ENCODE measurements at places on chromosomes 2 and 18.

- no peak for DNase-seq
Observed at GRCh38 chr18:44342162-44342561, 338.5 kb upstream of the SETBP1 start.

DNA sequence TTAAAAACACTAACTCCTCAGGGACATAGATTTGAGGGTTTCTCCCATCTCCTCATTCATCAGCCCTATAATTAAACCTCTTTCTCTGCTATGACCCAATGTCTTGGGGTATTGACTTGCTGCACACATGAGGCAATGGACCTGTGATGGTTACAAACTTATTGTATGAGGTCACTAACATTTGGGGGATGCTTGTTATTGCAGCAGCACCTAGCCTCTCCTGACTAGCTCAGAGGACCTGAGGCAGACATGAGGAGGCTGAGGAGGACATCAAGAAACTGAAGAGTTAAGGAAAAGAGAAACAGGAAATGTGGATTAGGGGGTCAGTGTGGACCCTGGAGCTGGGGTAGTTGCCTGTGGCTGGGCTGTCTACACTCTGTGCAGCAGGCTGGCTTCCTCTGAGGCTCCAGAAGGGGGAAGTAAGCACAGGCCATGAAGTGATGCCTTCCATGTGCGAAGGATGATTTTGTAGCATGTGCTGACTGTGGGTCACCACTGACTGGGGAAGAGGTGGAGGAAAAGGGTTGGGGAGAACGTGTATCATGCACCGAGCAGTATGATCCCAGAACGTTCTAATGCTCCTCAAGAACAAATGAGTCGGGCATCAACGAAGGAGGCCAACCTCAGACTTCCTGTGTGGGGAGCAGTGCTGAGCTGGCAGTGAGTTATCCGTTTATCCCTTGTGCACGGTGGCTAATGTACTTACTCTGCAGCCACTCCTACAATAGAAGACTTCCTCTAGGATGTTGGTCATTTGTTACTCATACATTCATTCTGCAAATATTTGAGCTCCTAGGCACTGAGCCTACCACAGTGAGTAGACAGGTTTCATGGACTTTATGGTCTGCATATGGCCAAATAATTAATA lies 42.1 kb upstream of the RFX8 start:
- DNase-seq: no peak

DNA sequence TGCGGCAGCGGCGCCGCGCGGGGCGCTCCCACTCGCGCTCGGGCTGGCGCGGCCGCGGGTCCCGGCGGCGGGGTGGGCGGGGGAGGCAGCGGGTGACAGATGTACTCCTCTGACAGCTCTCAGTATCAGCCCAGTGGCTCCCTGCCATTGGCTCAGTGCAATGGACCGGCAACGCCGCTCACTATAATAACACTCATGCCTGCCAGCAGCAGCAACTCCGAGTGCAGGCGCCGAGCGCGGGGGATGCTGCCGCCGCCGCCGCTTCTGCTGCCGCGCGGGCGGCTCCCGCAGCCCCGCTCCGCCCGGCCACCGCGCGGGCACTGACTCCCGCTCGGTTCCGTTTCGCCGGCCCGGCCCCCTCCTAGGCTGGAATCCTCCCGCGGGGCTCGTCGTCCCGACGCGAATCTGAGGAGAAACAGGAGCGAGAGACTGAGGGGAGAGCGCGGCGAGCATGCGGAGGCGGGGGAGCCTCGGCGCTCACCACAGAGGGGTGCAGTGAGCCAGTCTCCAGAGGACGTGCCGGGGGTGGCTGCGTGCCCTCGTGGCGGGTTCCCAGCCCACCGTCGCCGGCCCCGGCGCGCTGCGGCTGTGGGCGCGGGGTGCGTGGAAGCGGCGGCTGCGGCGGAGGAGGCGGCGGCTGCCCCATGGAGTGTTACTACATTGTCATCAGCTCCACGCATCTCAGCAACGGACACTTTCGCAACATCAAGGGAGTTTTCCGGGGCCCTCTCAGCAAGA lies at the start of gene ZNF804A:
Gene ZNF804A, plus strand, starts transcription at position 214 of the 738 bp plus-strand sequence. Its CDS starts 431 bp downstream, at position 645.
- peak; percentile 67 for DNase-seq

DNA sequence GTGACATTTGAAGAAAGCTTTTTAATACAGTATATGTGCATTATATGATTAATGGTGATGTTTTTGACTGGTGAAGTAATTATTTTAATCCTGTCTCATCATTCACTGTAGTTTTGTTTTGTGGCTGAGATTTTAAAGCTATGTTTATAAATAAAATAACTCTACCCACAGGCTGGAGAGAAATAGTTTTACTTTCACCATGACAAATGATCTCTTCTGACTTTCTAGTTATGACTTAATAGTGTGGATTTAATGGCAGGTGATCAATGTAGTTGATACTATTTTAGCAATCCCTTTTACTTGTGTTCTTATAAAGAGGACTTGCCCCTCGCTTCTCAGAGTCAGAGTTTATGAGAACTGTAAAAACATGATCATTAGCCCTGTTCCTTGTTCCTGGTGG lies 289.5 kb upstream of the SIX3 start:
- DNase-seq: no peak

- DNase-seq: no peak
Observed at GRCh38 chr2:43419876-43420275, 176.0 kb downstream of the THADA start.

DNA sequence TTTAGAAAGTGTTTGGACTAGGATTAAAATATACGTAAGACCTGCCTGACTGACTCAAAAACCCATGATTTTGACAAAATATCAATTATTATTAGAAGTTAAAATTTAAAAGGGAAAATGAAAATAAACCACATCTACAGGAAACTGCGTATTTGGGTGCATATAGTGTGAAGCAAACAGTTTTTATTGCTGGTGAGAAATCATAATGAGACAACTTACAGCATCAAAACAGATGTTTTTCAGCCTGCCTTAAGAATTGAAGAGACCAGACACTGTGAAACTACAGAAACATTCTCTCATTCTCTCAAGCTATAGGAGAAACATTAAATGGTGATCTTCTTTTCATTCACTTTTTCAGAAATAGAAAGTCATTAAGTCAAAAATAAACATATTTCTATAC lies 62.9 kb downstream of the RAD51AP2 start:
- no peak for DNase-seq

DNA sequence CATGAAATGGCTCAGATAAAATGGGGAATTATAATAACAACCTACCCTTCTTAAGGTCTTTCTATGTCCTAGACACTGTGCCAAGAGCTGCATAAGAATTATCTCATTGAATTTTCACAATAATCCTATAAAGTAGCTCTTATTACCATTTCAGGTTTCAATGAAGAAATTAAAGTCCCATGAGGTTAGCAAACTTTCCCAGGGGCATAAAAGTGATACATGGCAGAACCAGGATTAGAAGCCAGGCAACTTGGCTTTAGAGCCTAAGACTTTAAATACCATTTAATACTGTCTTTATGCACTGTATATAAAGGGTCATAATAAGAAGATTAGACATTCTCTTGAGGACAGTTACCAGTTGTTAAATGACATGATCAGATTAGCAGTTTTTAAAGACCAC lies 130.1 kb downstream of the GCA start:
- no peak for DNase-seq

DNA sequence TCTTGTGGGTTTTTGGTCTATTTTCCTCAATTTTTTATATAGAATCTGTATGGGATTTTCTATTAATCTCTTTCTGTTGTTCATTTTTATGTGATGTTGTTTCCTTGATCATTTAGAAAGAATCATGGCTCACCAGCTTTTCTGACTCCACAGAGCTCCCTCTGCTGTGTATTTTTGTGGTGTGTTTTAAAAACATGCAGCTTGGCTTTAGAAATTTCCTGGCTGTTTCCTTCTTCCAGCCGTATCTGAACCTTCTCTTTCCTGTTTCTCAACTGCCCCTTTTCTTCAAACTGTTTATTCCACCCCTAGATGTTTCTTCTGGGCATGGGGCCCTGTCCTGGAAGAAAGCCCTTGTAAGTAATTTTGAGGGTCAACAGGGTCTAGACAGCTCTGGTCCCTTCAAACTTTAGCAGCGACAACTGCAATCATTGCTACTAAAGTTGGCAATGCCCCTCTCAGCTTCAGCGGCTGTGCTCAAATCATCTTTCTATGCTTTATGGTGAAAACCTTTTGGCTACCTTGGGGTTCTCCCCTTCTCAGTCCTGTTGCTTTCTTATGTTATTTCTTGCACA lies 17.6 kb upstream of the COPS8 start:
- DNase-seq: no peak

DNA sequence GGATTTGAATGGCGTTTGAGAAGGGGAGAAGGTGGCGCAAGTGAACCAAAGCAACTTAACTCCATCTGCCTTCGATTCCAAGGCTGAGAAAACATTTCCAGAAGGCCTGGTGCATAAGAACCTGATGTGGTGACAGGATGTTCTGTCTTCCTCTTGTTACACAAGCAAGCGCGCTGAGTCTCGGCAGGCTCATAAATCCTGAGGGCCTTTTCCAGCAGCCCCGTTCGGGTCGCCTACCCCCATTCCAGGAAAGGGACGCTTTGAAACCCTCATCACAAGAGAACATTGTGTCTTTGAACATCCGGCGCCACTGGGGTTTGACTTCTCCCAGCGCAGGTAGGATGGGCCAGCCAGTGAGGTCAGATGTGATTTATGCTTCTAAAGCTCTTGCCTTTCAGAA lies 403.5 kb downstream of the SETBP1 start:
- peak; percentile 50 for DNase-seq

DNA sequence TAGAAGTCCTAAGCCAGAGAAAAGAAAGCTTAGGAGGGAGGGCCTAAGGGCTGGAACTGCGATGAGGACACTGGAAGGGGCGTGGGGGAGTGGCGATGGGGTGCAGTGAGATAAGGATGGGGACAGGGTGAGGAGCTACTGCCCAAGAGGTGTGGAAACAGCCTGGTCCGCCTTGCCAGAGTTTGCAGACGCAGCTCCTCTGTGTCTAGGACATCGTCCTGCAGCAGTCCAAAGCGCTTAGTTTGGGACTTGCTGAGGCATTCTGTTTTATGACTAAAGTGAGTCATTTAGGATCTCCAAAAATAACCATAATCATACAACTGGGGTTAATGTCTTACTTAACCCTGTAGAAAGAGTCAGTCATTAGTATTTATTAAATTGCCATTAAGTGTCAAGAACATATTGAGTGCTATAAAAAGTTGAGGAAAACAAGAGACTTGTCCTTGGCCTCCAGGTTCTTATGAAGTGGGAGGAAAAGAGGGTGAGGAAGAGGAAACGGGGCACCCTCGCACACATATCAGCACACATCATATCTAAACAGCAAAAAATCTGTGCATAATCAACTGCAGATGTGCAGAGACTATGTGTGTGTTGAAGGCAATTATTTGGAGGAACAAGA lies 74.8 kb downstream of the CDK15 start:
- no peak for DNase-seq

DNA sequence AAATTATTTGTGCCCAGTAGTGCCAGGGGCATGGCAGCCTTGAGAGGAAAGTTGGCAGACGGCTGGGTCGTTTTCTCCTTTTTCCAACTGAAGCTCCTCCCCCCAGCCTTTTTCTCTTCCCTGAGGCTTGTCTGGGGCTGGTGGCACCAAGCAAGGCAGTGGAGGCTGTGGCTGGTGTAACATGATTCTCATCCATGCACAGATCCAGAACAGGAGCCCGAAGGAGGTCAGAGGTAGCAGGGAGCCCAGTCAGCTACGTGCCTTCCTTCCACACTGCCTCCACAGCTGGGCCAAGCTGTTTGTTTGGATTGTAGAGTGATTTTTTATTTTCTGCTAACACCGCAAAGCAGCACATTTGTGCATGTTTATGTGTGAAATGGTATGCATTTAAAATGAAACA lies 170.3 kb upstream of the MGAT5 start:
- no peak for DNase-seq

DNA sequence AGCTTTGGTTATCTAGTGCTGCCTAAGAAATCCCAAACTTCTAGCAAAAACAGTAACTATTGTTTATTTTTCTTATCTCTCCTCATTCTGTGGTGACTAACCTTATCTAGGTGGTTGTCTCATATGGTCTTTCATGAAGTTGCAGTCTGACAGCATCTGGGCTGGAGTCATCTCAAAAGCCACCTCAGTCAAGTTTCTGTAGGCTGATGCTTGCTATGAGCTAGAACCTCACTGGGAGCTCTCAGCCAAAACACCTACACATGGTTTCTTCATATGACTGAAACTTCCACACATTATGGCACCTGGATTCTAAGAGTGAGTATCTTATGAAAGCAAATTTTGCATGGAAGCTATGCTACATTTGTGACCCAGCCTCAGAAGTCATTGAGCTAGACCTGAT lies 596.4 kb upstream of the VRK2 start:
- no peak for DNase-seq

GRCh38 chr2:224969633-224970260 lies 72.5 kb downstream of the DOCK10 start:
- no peak for DNase-seq

- no peak for DNase-seq
Observed at GRCh38 chr2:187429989-187430388, 18.1 kb downstream of the CALCRL start.

DNA sequence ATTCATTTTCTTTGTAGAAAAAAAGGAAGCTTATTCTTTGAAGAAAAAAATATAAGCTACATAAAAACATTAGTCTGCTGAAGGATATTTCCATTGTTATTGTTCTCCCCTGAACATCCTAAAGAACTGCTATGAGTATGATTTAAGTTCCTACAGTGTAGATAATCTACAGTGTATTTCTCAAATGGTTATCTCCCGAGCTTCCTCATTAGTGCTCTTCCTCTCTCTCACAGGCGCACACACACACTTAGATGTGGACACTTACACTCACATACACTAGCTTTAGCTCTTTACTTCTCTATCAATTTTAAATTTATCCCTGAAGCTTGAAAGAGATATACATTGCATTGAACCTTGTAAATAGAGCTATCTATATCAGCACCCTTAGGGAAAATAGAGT lies 681.0 kb downstream of the KCNJ3 start:
- DNase-seq: no peak

DNA sequence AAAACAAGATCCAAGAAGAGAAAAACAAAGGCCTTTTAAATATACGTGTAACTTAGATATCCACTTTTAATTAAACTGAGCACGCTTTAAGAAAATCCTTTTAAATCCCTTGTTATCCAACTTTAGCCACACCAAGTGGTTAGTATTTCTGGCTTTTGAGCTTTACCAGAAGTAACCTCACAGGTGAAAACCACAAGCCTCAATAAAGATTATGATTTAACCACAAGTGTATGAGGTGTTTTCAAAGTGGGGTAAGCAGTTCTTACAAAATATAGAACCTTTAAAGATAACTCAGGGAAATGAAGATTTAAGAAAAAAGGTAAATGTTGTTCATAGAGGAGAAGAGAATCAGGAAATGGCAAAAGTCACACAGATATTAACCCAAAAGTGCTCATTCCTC lies 58.4 kb upstream of the CDCA7 start:
- DNase-seq: no peak

DNA sequence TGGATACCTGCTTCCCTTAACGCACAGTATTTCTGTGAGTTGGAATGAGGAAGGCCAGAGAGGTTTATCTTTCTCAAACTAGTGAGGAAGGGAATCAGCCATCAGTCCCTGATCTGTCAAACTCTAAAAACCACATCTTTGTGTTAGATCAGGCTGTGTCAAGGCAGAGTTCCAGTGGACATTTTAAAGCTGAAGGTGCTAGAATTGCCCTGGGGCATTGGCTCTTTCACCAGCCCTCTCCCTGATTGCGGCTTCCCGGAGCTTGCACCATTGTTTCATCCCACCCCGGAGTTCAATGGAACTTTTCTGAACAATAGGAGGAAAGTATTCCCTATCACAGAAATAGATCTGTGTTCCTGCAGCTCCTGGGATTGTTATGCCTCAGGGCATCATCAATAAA lies 110.2 kb downstream of the RNF144A start:
- no peak for DNase-seq

Measured in right forelimb (tissue), 1 donor.